ENCODE measurements at places on chromosomes 1 and 21.

DNA sequence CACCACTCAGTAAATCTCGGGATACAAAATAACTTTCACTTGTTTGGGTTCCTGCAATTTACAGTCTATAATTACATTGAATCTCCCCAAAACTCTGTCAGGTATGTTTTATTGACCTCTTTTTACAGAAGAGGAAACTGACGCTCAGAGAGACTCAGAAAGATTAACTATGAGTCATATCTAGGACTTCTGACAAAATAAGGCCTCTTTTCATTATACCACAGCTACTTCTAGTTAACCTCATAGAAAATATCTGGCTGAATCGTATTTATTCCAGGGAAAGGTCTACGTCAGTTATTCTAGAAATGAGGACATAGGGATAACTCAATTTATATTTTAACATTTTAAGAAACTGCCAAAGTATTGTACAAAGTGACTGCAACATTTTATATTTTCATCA lies 211.1 kb upstream of the FAM78B start:
- DNase-seq: no peak

GRCh38 chr1:217542837-217543236 lies 88.1 kb downstream of the GPATCH2 start:
- no peak for DNase-seq

DNA sequence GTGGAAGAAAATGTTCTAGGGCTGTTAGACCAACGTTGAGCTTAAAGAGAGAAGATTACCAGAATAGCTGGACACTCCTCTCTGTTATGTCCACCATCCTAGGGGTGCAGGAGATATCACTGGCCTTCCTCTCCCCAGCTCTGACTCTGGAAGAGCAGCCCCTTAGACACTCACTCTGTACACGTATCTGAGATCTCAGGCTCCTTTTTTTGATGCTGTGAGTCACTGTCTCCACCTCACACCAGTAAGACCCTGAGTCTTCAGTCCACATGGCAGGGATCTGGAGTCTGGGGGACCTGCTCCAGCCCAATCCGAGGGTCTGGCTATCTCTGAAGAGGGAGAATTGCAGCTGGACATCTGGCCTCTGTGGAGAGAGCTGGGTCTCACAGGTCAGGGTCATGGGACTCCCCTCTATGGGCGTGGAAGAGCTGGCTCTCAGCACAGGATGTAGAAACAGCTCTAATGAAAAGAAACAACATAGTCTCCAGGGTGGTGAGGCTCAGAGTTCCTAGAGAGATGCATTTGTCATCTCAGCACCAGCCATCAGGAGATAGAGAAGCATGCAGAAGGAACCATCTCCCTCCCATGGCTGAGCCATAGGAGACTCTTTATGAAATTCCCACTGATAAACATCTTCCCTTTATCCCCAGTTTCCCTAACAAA lies 3.5 kb downstream of the FCRL3 start:
- DNase-seq: no peak

DNA sequence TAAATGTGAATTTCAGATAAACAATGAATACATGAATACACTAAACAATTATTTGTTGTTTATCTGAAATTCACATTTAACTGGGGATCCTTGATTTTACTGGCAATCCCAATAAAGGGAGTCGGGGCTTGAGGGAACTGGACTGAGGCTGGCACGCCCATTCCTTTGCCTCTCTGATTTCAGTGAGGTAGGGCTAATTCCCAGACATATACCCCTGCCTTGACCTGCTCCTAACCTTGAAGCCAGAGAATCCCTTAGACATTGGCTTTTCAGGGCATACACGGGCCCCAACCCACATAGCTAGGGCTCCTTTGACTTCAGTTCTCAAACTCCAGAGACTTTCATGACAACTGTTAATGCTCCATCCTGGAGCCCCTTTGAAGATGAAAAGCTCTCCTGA lies 10.8 kb upstream of the UTP25 start:
- no peak for DNase-seq

DNA sequence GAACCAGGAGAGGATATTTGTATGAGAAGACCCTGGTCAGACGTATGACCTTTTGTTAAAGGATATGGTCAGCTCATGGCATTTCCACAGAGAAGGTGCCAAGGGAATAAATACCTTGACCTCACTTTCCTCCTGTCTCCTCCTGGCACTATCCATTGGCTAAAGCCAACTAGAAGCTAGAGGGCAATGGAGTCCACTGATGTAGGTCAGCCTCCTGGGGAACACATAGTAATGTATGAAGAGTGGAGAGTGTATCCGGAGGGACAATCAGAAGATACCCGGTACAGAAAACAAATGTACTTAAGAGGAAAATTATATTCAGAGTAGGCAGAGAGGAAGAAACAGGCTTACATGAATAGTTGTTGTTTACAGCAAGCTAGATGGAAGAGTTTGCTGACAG lies 698 bp upstream of the NTMT2 start:
- DNase-seq: no peak

GRCh38 chr21:42384989-42385388 lies 10.9 kb downstream of the TMPRSS3 start:
- DNase-seq: no peak

DNA sequence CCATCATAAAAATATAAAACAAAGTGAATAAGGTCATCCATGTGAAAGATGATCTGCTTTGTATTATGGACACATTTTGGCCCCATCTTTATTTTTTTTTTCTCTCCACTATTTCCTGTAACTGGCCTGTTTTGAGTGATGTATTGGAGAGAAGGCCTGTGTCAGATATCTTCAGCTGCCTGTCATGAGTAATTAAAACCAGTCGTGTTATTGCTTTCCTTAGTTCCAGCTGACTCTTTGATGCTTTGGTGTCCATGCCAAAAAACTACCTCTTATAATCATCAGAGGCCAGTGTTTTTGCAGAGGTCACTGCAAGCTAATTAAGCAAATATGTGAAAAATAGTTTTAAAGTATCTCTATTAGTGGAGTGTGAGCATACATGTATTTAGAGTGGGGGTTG lies 29.7 kb downstream of the NTMT2 start:
- no peak for DNase-seq

DNA sequence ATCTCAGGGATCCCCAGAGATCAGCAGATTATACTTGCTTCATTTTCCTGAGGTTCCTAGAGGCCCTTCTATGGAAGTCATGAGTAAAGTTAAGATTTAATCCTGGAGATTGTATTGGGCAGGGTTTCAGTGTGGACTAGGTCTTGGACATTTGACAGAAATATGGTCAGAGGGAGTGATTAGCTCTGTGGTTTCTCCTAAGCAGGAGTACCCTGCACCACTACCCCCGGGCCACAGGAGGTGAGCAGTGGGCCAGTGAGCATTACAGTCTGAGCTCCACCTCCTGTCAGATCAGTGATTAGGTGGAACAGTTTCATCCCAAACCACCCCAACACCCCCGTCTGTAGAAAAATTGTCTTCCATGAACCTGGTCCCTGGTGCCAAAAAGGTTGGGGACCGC lies 43.2 kb downstream of the PHACTR4 start:
- no peak for DNase-seq

GRCh38 chr1:87927391-87928280 lies 599.0 kb downstream of the LMO4 start:
- no peak for DNase-seq

DNA sequence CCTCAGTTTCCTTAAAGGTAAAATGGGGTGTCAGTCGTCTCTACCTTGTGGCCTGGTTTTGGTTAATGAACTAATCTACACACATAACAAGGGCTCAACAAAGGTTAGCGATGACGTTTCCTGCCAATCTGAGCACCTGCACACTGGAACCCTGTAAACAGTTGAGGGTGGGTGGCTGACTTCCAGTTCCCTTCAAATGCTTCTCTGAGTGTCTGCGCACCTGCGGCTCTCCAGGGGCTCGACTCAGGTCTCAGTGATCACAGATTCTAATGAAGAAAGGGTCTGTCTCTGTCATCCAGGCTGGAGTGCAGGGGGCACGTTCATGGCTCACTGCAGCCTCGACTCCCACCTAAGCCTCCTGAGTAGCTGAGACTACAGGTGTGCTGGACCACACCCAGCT lies 3.3 kb upstream of the AGPAT3 start:
- DNase-seq: no peak

- DNase-seq: no peak
These were observed 178.3 kb downstream of the CACNA1E start for GRCh38 chr1:181661569-181661968.

All from NCI-H1436 treated with DMSO at 0.1 percent for 48 hours (cell line).